ENCODE measurements at places on chromosomes 12 and 14.
A peak's percentile ranks its signal among the peaks of the same experiment; 100 is the strongest.

GRCh38 chr12:89752341-89752740, 43.7 kb upstream of the ATP2B1 start:
- no peak for DNase-seq

DNA sequence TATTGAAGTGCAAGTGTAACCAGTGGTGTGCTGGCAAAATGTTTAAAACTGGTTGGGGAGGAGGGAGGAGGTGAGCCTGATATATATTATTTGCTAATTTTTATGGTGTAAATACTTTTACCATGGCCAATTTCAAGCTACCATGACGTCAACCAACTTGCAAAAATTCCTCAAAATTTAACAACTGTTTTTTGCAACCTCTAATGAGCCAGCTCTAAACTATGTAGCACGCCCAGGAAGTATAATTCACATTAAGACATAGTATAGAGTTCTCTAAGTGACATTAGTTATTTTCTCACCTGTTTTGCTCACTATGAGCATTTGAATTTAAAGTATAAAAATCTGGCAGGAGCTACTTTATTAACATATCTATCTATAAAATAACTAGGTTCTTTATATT, 41.4 kb downstream of the ATL1 start:
- no peak for DNase-seq

- peak; percentile 55 for DNase-seq
Measured at GRCh38 chr12:63103494-63104131, 47.4 kb downstream of the AVPR1A start.

- no peak for DNase-seq
Measured at GRCh38 chr12:80701388-80701787, 6.0 kb upstream of the MYF6 start.

- no peak for DNase-seq
Measured at GRCh38 chr12:5000204-5000603, 43.5 kb upstream of the KCNA5 start.

GRCh38 chr14:104706733-104707607, 17.1 kb upstream of the ADSS1 start:
- DNase-seq = no peak

DNA sequence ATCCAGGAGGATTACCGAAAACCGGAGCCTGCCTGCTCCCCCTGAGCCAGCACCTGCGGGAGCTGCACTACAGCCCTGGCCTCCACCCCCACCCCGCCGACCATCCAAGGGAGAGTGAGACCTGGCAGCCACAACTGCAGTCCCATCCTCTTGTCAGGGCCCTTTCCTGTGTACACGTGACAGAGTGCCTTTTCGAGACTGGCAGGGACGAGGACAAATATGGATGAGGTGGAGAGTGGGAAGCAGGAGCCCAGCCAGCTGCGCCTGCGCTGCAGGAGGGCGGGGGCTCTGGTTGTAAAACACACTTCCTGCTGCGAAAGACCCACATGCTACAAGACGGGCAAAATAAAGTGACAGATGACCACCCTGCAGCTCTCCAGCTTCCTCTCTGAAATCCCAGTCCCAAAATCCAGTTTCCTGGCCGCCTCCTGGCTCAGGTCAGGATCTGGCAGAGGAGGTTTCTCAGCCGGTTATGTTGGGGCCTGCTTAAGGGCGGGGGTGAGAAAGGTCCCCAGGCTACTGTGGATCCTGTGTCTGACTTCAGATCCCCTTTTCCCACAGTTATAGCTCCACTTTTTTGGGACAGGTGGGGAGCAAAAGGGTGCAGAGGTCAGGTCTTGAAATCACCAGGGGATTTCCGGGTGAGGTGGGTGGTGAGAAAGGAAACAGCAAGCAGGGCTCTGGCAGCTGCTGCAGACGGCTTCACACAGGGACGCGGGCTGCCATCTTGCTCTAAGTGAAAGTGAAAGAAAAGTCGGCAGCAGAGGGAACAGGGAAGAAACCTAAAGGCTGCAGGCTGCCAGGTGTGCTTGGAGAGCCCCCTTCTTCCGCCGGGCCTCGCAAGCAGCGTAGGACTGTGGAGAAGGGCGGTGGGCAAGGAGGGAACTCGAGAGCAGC, at the start of gene TAPBPL:
Gene TAPBPL, plus strand, starts transcription at position 695 of the 897 bp plus-strand sequence. CDS start 207 bp downstream, outside the sequence.
- peak; percentile 94 for DNase-seq

DNA sequence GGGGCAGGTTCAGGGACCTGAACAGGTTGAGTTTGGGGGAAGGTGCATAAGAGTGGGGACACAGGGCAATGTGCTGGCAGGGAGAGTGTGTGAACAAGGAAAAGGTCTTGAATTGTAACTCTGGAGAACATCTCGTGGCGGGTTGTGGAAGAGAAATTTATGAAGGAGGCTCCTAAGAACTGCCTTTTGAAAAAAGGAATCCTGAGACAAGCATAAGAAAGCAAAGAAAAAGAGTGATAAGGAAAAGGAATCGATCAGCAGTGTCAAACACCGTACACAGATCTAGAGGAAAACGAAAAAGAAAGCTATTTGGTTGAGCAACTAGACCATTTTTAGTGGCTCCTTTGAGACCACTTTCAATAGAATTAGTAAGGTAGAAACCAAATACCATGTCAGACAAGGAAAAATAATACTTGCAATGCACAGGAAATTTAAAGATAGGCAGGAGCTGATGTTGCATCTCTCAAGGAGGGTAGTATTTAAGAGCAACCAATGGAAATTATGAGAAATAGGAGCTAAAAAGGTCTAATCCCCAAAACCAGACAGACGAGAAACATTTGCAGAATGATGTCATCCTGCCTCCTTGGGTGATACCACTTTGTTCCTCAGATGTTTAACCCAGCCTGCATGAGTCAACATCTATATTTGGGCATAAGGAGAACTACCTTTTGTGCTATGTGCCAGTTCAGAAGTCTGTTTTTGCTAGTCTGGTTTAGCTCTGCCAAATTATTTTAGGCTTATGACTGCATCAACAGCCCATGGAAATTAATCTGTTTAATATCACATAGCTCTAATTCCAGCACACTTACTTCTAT, 64.5 kb upstream of the STK38L start:
- peak; percentile 27 for DNase-seq
